ENCODE measurements at places on chromosomes 7 and 10.

- no peak for DNase-seq
Observed at GRCh38 chr10:117541909-117542705, 439 bp upstream of the EMX2 start.

- no peak for DNase-seq
Observed at GRCh38 chr7:112052498-112052897, 153.7 kb downstream of the DOCK4 start.

- no peak for DNase-seq
Observed at GRCh38 chr10:101932183-101932582, 88.6 kb upstream of the KCNIP2 start.

DNA sequence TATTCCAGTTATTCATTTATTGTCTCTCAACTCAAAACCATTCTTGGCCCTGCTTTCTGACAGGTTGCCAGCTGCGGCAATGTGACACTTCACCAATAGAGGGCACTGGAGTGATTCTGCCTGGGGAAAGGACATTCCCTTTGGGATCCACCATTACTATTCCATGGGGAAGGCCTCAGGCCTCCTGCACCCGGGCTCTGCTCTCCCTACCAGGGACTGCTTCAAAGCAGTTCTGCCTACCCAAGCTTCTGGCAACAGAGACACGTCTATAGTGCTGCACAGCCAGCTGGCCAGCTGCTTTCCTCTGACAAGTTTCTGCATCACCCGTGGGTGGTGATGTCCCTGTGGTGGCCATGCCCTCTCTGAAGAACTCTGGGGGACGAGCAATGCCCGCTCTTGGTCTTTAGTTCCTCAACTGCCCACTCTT, 163.8 kb downstream of the ELMO1 start:
- no peak for DNase-seq

DNA sequence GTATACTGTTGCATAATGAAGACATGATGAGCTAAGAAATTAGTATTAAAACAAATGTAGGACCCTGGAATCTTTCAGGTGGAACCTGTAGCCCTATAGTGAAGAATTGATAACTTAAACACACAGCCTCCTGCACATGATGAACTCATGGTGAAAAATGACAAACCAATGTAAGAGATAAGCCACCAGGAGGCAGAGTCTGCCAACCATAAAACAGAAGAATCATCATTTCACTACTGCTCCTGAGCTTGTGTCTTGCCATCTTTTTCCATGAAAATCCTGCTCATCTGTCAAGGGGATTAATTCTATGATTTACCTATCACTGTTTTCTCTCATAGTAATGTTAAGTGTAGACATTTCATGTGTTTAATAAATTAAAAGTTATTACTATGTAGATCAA, 363.9 kb downstream of the MALRD1 start:
- DNase-seq = no peak

GRCh38 chr7:149071641-149072437, 18.7 kb downstream of the ZNF786 start:
- DNase-seq = peak; percentile 37

- DNase-seq = no peak
Observed at GRCh38 chr7:7510794-7511193, 24.9 kb downstream of the COL28A1 start.

All from stimulated activated CD4-positive, alpha-beta T cell treated with anti-CD3 and anti-CD28 coated beads, Interleukin-15, amount 100 ng/mL, for 1 hour (primary cell).